ENCODE measurements at places on chromosomes 7 and 10.
A peak's percentile ranks its signal among the peaks of the same experiment; 100 is the strongest.

GRCh38 chr7:152907042-152907761 lies 147.7 kb downstream of the ACTR3B start:
- DNase-seq, result no peak

DNA sequence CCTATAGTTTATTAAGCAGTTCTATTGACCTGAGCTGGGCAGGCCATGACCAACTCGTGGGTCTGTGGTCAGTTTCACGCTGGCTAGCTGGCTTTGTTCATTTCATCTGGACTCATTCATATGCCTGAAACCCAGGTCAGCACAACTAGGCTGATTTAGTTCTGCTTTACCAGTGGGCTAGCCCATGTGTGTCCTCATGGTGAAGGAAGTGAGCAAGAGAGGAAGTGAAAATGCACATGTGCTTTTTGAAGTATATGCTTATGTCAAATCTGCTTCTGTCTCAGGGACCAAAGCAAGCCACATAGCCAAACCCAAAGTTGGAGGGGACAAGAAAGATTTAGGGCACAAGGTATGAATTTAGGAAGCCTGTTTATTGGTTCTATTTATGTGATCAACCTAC lies 154.5 kb downstream of the RNF133 start:
- no peak for DNase-seq

DNA sequence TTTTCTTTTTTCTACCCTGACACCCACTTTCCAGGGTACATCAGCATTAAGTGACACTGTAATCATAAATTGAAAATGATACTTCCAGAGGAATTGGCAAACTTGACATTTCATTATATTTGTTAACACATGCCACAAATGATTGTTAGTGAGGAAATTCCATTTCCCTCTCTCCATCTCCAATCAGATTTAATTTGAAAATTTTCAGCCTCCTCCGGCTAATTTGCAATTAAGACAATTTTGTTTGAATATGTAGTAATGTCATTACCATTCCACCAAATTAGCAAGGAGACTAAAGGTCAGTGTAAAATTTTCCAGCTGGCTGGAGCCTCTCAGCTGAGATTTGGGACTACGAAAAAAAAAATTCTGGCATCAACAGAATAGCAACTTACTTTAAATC lies 242.7 kb downstream of the FOXP2 start:
- no peak for DNase-seq

DNA sequence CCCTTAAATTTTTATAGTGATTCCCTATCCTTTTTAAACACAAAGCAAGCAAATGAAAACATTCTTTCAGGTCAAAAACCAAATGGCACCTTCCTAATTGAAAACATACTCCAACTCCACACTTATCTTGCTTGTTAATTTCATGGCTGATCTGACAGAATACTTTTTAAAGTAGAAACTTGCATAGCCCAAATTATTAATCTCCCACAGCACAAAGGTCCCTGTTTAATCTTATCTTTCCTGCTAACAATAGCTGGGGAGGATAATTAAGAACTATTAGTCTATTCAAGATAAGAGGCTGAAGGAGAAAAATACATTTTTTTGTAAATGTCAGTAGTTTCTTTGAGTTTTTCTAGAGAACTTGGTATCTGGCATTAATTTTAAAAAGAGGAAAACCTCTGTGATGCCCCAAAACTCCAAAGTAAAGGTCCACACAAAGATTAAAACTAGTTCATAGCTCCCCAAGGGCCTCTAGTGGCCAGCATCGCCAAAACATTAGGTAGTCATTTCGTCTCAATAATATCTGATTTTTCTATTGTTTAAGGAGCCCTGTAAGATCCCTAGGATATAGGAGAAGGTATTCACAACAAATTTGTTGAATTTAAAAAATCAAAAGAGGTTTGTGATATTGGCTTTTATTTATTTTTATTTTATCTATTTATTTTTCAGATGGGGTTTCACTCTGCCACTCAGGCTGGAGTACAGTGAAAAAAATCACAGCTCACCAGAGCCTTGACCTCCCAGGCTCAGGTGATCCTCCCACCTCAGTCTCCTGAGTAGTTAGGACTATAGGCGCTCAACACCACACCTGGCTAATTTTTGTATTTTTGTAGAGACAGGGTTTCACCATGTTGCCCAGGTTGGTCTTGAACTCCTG lies 14.7 kb downstream of the CDNF start:
- DNase-seq, result peak; percentile 15

Data from NCI-H1694 (cell line).